CD4-positive, alpha-beta memory T cell (primary cell): ENCODE measurements at places on chromosomes 4 and X. TPM values are rescaled to one million over a fixed set of nuclear protein-coding genes. Genes with fewer than 3 reads are reported as not detected.

AVPR2 gene
- not detected for total RNA-seq

HPSE gene
- 8.9 TPM for total RNA-seq

NLGN4X gene
- total RNA-seq: not detected

PLP1 gene
- total RNA-seq: not detected

HELT gene
- total RNA-seq: not detected

NDP gene
- total RNA-seq: not detected

VSIG1 gene
- total RNA-seq: 41.9 TPM

BEND4 gene
- 0.23 TPM for total RNA-seq

EGFL6 gene
- not detected for total RNA-seq

IL1RAPL2 gene
- total RNA-seq: not detected

SERPINA7 gene
- total RNA-seq: not detected
